ENCODE measurements at places on chromosomes 13 and 19. TPM values are rescaled to one million over a fixed set of nuclear protein-coding genes. Genes with fewer than 3 reads are reported as not detected.

DNA sequence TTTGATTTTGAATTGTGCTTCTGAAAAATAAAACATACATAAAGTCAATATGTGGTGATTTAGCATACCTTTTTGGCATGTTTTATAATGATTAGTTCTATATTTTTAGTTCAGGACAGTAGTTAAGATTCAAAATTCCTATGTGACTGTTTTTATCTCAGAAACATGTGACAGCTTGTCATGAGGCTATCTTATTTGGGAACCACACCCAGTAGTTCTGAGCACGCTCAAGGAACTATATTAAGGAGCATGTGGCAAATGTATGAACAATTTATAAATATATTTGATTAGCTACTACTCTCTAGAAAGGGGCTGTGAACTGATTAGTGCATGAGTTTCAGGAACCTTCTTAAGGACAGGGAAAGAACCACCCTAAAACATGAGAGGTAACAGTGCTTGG, 38.8 kb downstream of the FGF9 start:
- no peaks in the 10 kb centered on the region for H3K36me3 ChIP-seq
- no peak overlapping the region for H3K4me3 ChIP-seq
- no peak for DNase-seq
- no peaks in the 10 kb centered on the region for H3K4me1 ChIP-seq
- H3K27ac ChIP-seq: no peak overlapping the region
- no peaks in the 10 kb centered on the region for H3K27me3 ChIP-seq

DNA sequence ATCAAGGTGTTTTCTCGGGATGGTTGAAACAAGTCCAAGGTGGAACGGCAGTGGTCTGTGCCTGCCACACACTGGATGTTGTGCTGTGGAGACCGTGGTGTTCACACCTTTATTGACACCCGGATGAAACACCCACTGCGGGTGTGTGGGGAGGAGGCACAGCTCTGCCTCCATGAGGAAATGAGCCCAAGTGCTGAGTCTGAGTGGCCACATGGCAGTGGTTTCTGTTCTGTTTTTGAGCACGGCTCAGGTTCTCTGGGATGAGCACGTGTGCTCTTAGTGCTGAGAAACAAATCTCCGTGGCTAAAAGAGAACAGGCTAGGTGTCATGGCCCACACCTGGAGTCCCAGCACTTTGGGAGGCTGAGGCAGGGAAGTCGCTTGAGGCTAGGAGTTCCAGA, 29.5 kb downstream of the UPF1 start:
- peaks cover 13% of the 10 kb centered on the region for H3K4me1 ChIP-seq
- peaks cover 99% of the 10 kb centered on the region for H3K36me3 ChIP-seq
- H3K27ac ChIP-seq: no peak overlapping the region
- no peak for DNase-seq

DNA sequence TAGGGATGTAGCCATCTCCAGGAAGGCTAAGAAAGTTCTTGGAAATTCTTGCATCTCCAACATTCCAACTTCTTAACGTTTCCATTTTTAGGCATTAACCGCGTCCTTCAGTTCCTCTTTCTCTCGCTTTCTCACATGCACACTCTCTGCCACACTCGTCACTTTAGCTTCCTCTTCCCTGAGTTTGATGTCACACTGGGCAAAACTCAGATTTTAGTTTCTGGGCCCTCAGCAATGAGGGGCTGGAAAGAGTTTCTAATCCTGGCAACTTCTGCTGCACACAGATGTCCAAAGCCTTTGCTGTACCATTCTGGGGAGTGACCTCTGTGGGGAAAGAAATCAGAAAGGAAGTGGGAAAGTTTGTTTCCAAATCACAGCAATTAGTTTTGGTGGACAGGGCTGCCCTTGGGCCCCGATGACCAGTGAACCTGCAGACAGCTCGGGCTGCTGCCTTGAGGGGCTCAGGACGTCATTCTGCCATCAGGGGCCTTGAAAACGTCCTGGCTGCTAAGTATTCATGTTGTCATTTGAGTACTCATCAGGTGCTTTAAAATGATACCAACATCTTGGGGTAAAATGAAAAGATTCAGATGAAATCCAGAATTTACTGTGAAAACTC, 89.3 kb downstream of the KL start:
- no peaks in the 10 kb centered on the region for H3K36me3 ChIP-seq
- H3K27ac ChIP-seq: no peak overlapping the region
- DNase-seq: no peak
- no peaks in the 10 kb centered on the region for H3K4me1 ChIP-seq
- no peak overlapping the region for H3K4me3 ChIP-seq

DNA sequence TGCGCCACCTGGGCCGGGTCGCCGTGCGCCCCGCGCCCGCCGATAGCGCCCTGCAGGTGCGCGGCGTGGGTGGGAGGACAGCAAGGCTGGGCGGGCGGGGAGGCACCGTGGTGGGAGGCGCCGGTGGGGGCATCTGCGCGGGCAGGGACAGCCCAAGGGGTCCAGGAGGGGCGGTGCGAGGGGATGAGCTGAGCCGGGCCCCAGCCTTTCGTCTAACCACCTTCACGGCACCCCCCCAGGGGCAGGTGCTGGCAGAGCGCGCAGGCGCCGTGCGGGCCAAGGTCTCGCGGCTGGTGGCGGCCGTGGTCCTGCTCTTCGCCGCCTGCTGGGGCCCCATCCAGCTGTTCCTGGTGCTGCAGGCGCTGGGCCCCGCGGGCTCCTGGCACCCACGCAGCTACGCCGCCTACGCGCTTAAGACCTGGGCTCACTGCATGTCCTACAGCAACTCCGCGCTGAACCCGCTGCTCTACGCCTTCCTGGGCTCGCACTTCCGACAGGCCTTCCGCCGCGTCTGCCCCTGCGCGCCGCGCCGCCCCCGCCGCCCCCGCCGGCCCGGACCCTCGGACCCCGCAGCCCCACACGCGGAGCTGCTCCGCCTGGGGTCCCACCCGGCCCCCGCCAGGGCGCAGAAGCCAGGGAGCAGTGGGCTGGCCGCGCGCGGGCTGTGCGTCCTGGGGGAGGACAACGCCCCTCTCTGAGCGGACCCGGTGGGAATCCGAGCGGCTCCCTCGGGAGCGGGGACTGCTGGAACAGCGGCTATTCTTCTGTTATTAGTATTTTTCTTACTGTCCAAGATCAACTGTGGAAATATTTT, 3.1 kb downstream of the KISS1R start:
- no peaks in the 10 kb centered on the region for H3K27me3 ChIP-seq
- no peak for DNase-seq
- peaks cover 8% of the 10 kb centered on the region for H3K36me3 ChIP-seq
- H3K27ac ChIP-seq: no peak overlapping the region

DNA sequence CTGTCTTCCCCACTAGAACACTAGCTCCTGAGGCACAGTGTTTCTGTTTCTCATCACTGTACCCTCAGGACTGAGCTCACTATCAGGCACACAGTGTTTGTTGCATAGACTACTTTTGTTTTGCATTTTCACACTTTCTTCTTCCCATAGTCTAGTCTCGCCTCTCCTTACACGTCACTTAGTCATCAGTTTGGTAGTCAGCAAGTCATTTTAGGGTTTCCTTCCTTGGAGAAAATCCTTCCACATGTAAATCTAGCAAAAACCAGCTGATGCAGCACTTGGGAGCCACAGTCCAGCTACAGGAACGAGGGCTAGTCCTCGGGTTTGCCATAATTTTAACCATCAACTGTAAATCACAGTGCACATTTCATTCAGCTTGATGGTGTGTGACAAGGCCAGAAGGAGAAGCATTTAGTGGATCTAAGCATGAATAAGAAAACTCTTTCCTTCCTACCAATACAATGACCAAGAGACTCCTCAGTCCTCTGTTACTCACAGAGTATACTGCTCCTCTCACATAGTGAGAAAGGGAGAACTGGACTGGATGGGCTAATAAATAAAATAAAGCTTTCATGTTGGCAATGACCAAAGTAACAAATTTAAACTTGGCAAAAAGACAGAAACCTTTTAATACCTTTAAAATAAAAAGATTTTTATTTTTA, 221.0 kb downstream of the KLF12 start:
- no peak overlapping the region for H3K4me3 ChIP-seq
- no peaks in the 10 kb centered on the region for H3K27me3 ChIP-seq
- DNase-seq: no peak
- H3K36me3 ChIP-seq: no peaks in the 10 kb centered on the region

GRCh38 chr19:48396016-48396823, 2.8 kb downstream of the GRIN2D start:
- no peaks in the 10 kb centered on the region for H3K27me3 ChIP-seq
- H3K4me1 ChIP-seq: peaks cover 89% of the 10 kb centered on the region
- DNase-seq: peak; percentile 40
- H3K36me3 ChIP-seq: peaks cover 4% of the 10 kb centered on the region
- no peak overlapping the region for H3K4me3 ChIP-seq

UQCR11 gene
- total RNA-seq: 355 TPM

KCNJ14 gene
- total RNA-seq: 1.6 TPM
